Mucosa of gallbladder (tissue), 1 donor: ENCODE measurements at places on chromosomes 13 and 19.

GRCh38 chr13:39811696-39812095, 156.2 kb downstream of the COG6 start:
- no peak for DNase-seq

GRCh38 chr13:79228972-79229371, 177.1 kb downstream of the RBM26 start:
- no peak for DNase-seq

GRCh38 chr13:20175907-20176652, 15.2 kb upstream of the GJA3 start:
- DNase-seq, result no peak

GRCh38 chr13:112605531-112605990, 17.6 kb upstream of the TUBGCP3 start:
- no peak for DNase-seq

GRCh38 chr13:103521532-103521931, 455.3 kb upstream of the SLC10A2 start:
- no peak for DNase-seq

DNA sequence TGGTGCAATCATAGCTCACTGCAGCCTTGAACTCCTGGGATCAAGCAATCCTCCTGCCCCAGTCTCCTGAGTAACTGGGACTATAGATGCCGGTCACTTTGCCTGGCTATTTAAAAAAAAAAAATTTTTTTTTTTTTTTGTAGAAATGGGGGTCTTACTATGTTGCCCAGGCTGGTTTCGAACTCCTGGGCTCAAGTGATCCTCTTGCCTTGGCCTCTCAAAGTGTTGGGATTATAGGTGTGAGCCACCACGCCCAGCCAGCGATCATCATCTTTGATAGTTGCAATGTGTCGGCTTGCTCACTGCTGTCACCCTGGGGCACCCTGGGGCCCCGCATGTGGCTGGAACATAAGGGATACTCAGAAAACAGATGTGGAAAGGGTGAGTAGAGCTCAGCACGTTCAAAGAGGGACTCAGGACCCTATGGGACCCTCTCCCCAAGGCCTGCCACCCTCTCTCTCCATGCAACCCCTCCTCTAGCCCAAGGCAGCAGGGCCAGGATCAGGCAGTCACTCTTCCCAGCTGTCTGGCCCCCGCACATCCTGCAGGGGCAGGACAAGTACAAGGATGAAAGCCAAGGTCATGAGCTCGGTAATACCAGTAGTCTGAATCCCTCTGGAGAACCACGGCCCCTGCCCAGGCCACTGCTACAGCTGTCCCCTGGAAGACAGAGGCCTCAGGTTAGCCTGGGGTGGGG, 6.5 kb upstream of the CCL25 start:
- DNase-seq, result no peak

- no peak for DNase-seq
These were observed 146.7 kb upstream of the FNDC3A start for GRCh38 chr13:48828962-48829411.

DNA sequence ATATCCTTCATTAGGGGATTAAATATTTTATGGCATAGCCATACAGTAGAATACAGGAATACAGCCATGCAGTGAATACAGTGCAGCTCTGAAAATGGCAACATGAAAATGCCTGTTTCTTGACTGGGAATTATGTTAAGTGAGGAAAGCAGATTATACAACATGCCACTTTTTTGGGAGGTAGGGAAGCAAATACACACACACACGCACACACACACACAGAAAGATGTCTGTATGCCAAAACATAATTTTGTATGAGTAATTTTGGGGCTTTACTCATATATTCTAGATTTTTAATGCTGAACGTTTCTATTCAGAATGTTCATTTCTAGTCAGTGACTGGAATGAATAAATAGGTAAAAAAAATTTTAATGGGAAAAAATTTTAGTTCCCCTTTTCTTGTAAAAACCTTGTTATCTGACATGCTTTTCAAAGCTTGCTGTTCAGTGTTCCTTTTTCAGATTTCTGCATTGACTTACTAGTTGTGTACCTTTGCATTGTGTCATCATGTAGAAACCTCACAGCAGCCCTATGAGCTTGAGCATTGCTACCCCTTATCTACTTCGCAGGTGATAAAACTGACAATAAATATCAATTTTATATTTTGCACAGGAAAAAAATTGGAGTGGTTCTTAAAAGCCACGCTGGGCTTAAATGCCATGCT, 7.8 kb downstream of the GPR183 start:
- DNase-seq, result no peak

DNA sequence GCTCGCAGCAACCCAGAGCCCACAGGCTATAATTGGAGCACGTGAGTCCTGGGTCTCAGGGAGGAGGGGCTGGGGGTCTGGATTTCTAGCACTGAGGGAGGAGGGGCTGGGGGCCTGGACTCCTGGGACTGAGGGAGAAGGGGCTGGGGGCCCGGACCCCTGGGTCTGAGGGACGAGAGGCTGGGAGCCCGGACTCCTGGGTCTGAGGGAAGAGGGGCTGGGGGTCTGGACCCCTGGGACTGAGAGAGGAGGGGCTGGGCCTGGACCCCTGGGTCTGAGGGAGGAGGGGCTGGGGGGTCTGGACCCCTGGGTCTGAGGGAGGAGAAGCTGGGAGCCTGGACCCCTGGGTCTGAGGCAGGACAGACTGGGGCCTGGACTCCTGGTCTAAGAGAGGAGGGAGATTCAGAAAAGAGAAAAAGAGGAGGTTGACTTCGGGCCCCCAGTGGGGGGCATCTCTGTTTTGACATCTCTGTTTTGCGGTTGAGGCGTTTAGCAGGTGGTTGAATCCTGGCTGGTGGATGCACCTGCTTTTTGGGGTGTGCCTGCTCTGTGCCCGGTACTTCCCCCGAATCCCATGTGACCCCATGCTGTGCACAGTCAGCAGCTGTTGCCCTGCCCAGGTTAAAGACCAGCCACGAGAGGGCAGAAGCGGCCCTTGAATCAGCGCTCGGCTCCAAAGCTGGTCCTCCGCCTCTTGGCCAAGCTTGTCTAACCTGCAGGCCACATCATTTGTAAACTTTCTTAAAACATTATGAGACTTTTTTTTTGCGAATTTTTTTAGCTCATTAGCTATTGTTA, 10.5 kb downstream of the PVR start:
- DNase-seq, result peak; percentile 77

- DNase-seq, result no peak
These were observed 22.6 kb upstream of the NAPA start for GRCh38 chr19:47537493-47537892.

DNA sequence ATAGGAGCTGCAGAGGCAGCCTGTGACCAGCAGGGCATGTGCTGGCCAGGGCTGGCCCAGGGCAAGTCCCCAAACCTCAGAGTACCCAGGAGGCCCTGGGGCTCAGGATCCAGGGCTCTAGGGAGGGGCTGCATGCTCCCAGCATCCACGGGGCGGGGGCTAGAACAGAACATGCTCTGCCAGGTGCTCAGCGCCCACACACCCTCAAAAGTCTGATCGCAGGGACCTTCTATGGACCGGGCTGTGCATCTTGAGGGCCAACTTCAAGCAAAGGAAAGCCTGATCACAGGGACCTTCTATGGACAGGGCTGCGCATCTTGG, 33.5 kb downstream of the ELL start:
- DNase-seq, result no peak

GRCh38 chr13:29801102-29801501, 49.3 kb downstream of the UBL3 start:
- DNase-seq, result no peak

GRCh38 chr13:20702915-20703779, at the start of gene IL17D:
IL17D (plus strand) TSS chr13:20703699; CDS start chr13:20704002, 303 bp downstream.
- DNase-seq, result no peak

DNA sequence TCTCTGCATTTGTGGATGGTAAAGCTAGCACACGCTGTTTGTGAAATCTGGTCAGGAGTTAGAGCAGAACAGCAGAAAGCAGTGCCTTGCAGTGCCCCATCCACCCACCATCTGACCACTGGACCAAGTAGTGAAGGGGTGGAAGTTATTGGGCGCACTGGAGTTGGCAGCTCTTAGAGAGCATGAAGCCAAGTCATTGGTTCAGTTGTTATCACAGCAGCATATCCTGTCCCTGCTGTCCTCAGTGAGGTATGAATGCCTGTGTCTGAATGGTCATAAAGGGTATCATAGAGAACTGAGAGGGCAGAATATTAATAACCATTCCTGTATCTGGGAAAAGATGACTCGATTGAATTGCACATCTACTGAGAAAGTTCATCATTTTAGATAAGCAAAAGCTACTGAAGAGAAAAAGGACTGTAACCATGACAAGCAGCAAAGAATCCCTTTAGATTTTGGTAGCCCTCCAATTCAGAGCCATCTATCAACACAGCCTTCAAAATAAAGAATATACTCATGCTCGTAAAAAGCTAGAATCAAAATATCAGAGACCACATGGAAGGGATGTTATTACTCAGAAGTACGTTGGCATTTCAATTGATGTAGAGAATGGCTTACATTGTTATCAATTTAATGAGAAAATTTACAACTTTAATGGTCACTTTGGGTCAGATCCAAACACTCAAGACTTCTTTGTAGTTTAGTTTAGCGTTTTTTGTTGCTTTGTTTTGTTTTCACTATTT, 919.0 kb downstream of the EFNB2 start:
- DNase-seq, result no peak

GRCh38 chr13:75607447-75607846, 28.7 kb upstream of the LMO7 start:
- no peak for DNase-seq

DNA sequence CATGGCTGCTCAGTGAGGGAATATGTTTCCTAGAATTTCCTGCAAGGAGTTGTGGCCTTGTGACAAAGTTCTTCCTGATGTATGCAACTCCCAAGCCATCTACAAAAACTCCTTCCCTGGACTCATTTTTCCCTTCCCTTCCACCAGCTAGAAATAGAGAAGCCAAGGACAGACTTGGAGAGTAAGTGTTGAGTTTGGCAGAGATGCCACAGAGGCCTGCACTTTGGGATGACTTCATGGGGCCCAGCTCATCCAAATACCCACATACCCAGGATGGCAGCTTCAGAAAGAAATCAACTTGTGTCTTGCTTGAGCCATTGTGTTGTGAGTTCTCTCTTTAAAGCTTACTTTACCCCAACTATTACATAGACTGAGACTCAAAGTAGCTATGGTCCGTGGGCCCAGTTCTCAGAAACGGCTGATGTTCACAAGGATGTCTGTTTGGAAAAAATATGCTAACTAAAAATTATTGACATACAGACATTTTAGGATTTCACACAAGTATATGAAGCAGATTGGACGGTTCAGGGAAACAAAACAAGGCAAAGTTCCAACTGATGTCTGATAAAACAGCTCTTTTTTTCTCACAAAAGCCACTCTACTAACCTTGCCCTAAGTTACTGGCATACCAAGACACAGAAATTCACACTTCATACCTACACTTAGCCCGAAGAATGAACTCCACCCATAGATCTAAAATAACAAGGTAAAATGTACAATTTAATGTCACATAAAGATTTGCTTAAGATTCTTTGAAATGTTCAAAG, 107.9 kb downstream of the NALCN start:
- DNase-seq, result no peak

GRCh38 chr13:94415500-94416237, 63.8 kb downstream of the DCT start:
- DNase-seq, result no peak

DNA sequence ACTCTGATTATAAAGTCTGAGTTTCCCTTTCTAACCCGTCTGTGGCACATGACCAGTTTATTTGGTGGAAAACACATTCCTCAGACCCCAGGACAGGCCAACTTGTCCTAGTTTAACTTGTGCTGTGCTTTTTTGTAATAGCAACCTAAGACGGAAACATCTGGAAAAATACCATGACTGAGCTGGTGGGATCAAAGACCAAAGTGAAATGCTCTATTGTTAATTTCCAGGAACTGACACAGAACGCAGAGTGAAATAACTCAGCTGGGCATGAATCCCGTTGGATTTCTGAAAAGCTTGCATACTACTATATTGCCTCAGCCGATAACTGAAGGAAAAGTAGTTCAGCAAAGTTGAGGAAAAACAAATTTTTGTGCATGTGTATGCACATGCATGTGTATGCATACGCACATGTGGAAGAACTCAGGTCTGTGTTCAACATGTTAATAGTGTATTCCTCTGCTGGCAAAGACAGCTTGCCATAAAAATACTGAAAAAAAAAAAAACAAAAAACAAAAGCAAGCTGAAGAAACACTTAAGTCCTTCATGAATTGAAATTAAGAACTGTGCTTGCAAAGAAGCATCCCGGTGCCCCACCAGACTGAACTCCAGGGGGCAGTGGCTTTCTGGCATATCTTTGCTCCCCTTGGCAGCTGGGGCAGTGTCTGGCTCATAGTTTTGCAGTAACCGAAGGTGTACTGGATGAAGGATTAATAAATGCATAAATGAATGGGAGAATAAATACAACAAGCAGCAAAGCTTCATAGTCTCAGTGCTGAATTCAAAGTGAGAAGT, 187.8 kb downstream of the LHFPL6 start:
- DNase-seq, result peak; percentile 16

- no peak for DNase-seq
These were observed 19.7 kb upstream of the LDLR start for GRCh38 chr19:11069561-11069960.

DNA sequence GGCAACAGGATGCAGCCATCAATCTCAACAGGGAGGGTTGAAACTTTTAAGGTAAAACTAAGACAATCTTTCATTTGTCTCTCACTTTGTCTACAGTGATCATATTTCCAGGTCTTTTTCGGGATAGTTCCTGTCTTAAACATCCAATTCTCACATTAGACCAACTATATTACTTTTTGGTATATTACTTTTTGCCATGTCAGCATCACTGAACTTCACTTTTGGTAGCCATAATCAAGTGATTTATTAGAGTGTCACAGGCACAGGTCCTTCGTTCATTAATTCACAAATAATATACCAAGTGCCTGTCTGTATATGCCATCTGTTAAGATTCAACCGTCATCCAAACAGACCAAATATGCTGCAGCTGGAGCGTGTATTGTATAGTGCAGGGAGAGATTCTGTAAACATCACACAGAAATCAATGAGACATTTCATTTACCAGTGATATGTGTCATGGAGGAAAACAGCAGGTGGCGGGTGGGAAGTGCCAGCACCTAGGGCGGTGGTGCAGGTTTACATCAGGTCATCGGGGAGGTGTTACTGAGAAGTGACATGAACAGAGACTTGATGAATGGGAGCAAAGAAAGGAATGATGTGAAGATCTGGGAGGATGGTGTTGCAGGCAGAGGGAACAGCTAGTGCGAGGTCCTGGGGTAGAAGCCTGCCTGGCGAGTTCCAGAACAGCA, 24.9 kb downstream of the ARHGEF7 start:
- no peak for DNase-seq

DNA sequence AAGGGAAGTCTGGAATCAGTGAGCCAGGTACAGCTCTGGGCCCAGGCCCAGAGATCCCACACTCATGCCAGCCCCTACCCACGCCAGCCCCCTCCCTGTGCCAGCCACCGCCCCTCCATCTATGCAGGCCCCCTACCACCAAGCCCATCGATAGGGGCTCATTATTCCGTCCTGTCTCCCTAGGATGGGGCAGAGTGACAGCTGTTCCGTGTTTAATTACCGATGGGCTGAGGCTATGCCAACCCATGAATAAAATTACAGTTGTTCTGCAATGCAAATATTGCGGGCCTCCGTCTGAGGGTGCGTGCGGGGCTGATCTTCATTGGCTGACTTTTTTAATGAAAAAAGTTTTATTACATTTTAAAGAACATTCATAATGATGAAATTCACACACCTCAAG, 35.6 kb upstream of the PEPD start:
- DNase-seq, result no peak
